ENCODE measurements at places on chromosomes 7 and 10.

- DNase-seq, result no peak
Observed at GRCh38 chr7:121394709-121395140, 1.4 kb downstream of the FAM3C start.

DNA sequence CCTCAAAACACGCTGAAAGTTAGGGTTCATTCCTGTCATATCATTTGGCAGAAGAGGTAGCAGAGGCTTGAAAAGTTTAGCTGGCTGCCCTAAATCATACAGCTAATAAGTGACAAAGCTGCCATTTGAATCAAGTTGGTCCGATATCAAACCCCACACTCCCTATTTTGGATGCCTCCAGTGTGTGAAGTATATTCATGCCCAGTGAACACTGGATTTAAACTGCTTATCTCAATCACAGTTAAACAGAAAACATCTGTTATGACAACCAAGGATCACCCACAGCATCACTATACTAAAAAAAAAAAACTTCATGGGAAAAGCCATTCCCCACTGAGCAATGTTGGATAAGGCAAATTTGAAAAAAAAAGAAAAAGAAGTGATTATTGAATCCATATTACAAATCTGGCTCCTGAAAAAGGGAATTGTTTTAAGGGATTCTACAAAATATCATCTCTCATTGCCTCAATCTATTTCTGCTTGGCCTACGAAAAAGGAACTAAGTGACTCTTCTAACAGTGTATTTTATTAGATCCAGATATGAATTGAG lies 48.3 kb downstream of the ABCB1 start:
- no peak for DNase-seq

DNA sequence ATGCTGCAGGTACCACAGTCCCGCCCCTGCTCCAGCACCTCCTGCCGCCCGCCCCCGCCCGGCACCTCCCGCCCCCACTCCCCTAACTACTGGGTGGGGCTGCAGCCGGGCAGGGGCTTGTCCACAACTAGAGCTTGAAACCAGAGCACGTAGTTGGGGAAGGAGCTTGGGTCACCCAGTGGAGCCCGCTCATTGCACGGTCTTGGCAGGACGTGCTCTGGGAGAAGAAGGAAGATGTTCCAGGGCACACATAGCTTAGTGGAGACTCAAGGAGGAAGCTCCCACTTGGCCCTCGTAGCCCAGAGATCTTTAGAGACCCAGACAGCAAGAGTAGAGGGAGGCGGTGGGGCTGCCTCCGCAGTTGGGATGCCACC lies 692 bp downstream of the IGFBP1 start:
- DNase-seq, result no peak

DNA sequence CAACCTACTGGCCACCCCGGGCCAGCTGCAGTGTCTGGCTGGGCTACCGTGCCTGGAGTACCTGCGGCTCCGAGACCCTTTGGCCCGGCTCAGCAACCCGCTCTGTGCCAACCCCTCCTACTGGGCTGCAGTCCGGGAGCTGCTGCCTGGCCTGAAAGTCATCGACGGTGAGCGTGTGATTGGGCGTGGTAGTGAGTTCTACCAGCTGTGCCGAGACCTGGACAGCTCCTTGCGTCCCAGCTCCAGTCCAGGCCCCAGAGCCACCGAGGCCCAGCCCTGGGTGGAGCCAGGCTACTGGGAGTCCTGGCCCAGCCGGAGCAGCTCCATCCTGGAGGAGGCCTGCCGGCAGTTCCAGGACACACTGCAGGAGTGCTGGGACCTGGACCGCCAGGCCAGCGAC lies 4.2 kb downstream of the RARRES2 start:
- no peak for DNase-seq

GRCh38 chr10:1374511-1375345 lies 318.5 kb downstream of the WDR37 start:
- DNase-seq, result no peak

DNA sequence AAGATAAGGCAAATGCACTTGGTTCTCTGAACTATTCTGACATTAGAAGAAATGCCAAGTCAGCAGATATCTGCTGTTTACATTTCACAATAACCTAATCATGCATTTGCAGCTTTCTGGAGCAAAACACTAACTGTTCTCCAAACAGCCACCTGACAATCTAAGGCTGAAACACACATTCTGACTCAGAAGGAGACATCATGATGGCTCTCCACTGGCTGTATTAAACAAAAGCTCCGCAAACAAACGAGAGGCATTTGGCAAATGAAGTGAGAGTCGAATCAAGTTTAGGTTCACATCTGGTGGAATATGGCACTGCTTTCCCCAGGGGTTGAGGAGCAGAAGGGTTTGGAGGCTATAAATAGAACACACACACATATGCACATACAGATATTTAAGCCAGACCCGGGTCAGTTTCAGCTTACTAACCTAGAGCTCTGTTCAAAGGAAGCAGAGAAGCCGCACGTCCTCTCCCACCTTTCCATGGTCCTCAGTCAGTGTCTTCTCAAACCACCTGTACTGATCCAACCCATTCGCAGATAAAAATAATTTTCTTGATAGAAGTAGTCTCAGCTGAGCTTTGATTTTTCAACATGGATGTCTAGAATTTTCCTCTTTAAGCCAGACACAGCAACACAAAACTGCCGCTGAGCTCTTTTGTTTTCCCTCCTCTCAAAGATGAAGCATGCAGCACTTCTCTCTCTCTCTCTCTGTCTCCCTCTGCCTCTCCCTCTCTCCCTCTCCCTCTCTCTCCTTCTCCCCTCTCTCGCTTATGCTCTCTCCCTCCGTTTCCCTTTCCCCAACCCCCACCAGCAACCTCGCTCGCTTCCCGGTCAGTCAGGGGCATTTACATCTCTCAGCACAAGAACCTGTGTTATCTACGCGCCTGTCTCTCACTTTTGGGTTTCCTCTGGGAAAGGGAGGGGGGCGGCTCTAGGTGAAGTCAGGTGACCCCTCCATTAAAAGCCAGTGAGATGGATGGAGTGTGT lies 682.8 kb downstream of the MAGI2 start:
- DNase-seq, result peak; percentile 9

DNA sequence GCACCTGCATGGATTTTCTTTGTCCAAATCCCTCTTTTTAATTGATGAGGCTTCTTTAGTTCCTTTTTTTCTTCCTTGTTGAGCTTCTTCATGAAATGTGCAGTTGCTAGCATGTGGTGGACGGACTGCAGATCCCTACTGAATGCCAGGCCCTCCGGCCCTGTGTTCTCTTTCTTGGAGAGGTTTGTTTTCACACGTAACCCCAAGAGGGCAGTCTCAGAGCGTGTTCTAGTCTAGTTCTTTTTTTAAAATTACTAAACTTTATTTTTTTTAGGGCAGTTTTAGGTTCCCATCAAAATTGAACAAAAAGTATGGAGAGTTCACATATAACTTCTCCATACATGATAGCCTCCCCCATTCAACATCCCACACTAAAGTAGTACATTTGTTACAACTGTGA lies 190.0 kb downstream of the CFTR start:
- DNase-seq, result no peak

DNA sequence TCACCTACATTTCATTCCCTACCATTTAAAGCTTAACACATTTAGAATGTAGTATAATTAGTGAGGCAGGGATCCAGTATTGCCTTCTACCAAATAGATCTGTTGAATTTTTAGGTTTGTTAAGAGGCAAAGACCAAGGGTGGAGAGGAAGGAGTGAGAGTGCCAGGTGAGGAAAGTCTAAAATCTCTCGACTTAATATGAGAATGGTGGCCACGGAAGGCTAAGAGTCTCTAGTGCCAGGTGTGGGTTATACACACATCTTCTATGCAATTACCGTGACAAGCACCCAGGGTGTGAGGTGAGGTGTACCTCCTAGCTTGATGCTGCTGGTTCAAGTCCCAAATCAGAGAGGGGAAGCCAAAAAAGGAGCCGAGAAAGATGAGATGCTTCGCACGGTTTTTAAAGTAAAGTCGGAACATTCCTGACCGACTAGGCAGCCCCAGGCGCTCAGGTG lies 439 bp downstream of the IQUB start:
- no peak for DNase-seq

DNA sequence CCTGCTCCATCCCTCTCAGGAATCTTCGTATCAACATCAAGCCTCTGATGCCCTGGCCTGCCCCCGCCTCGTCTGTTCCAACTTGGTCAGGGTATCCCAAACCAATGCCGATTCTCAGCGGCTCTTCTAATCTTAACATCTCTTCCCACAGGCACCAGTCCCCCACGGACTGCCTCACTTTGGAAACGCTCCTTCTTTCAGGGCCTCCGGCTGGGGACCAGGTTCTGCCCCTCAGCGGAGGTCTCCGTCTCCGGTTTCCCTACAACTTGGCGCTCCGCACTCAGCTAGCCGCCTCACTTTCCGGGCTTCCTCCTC lies 488 bp downstream of the ABCF2 start:
- no peak for DNase-seq

- no peak for DNase-seq
Observed at GRCh38 chr7:15016766-15017165, 114.2 kb upstream of the DGKB start.

DNA sequence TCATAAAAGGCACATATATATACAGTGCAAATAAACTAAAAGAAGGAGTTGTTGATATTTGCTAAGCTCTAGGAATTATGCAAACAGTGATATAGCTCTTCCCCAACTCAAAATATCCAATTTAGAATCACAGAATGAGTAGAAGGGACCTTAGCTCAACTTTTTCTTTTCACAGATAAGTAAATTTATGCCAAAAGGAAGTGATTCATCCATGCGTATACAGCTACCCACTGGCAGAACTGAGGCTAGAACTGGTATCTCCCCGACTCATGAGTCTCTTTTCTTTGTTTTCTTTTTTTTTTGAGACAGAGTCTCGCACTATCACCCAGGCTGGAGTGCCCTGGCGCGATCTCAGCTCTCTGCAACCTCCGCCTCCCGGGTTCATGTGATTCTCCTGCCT lies 54.2 kb upstream of the SVIL start:
- DNase-seq, result peak; percentile 81

DNA sequence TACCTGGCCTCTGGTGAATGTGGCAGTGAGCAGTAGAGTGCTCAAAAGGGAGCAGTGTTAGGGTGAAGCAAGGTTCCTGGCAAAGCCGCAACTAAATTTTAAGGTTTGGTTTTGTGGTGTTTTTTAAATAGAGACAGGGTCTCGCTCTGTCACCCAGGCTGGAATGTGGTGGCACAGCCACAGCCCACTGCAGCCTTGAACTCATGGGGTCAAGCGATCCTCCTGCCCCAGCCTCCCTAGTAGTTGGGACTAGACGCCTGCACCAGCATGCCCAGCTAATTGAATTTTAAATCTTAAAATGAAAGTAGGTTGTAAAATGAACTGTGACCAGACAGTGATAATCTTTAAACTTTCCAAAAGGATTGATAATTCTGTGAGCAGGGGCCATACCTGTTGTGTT lies 130.4 kb downstream of the CCNY start:
- DNase-seq, result no peak

DNA sequence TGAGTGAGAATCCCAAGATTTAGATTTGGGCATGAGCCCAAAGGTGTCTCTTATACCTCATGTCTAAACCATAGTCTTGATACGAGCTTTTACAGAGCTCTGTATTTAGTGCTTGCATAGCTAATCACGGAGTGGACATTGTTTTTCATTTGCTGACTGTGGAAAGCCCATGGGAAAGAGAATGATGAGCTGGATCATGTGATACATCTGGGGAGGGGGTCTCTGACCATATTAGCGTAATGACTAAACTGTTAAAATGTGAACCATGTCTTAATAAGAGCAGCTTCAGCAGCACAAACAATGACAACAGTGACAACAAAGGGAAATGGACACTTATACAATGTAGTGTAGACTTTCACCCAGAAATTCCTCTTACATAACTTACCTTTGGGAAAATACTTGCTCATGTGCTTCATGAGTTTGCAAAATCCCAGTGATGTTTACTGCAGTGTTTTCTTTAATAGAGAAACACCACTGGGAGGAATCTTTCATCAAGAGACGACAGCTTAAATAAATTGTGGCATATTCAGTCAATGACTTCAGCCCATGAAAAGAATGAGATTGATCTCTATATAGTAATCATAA lies 44.0 kb upstream of the ITGB1 start:
- no peak for DNase-seq

GRCh38 chr10:83373671-83374070 lies 765.6 kb upstream of the GHITM start:
- no peak for DNase-seq

GRCh38 chr10:77455561-77455960 lies 182.0 kb downstream of the KCNMA1 start:
- no peak for DNase-seq

- DNase-seq, result no peak
Observed at GRCh38 chr7:24713850-24714675, 43.2 kb downstream of the GSDME start.

GRCh38 chr7:112452102-112452888 lies 2.0 kb downstream of the IFRD1 start:
- peak; percentile 43 for DNase-seq

DNA sequence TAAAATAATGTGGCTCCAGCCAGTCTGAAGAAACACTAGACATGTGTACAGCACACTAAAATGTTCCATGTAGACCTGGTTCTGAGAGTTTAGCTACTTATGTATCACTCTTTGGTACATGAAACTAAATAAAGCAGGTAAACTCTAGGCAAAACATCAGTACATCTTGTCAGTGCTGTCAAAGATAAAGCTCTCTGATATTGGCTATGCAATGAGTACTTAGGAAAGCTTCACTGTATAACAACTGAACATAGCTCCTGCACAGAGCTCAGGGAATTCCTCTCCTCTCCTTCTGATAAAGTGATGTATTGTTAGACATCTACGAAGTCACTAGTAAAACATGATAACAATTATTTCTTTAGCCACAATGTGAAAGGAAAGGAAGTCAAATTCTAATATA lies 3.5 kb downstream of the LRRN3 start:
- DNase-seq, result no peak

DNA sequence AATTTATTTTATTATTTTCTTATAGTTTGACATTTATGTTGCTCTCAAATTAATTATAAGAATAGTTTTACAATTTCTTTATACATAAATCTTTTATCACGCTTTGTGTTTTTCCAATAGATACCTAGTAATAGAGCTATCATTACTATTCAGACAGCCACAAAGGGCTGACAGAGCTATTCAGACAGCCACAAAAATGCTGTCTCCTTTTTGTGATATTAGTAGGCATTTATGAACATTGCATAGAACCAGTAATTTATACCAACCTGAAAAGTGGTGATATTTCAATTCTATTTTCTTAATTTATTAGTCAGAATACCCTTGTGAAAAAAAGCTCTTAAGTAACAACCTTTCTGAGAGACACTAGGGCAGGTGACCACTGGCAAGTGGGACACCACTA lies 34.2 kb upstream of the IGFBP3 start:
- DNase-seq, result peak; percentile 14
